ENCODE measurements at places on chromosomes 13 and 19. TPM values are rescaled to one million over a fixed set of nuclear protein-coding genes. Genes with fewer than 3 reads are reported as not detected.

TSHZ3 gene
- 1.3 TPM for total RNA-seq

SMIM44 gene
- total RNA-seq: not detected

LRRC25 gene
- total RNA-seq: not detected

ARHGAP45 gene
- 158 TPM for total RNA-seq

KLK15 gene
- not detected for total RNA-seq

TPTE2 gene
- total RNA-seq: not detected

DNA sequence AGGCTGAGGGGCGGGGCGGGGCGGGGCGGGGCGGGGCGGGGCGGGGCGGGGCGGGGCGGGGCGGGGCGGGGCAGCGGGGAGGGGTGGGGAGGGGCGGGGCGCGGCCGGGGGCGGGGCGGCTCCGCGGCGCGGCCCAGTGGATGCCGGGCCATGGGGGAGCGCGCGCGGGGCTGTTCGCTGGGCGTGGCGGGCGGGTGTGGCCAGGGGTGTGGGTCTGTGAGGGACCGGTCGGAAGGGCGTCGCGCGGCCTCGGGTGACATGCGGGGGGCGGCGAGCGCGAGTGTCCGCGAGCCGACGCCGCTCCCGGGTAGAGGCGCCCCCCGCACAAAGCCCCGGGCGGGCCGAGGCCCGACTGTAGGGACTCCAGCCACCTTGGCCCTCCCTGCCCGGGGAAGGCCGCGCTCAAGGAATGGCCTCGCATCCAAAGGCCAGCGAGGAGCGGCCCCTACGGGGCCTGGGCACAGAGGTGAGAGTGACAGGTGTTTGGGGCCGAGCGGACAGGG is at the start of gene ZFP28:
Gene ZFP28 (plus strand): TSS at position 188 of the 503 bp plus-strand sequence. CDS start 71 bp downstream, at position 259.
- H3K4me1 ChIP-seq: peaks cover 3% of the 10 kb centered on the region
- H3K4me3 ChIP-seq: peak within 1 kb of the TSS; percentile 81
- DNase-seq: no peak
- H3K27ac ChIP-seq: peak within 1 kb of the TSS; percentile 85

DNA sequence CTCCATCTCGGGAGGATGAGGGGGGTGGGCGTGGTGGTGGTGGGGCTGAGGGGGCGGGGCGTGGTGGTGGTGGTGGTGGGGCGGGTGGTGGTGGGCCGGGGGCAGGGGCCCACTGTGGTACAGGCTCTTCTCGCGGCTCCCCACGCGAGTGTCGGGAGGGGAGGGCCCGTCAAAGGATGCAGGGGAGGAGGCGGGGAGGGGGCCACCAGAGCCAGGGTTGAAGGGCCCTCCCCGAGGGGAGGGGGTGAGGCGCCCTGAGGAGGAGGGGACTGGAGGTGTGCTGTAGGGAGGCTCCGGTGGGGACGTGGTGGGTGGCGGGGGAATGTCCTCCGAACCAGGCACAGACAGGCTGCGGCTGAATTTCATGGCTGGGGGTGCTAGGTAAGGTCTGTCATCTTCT is 19.6 kb downstream of the C19orf81 start:
- H3K4me3 ChIP-seq: no peak overlapping the region
- no peak for DNase-seq
- no peaks in the 10 kb centered on the region for H3K36me3 ChIP-seq
- no peak overlapping the region for H3K27ac ChIP-seq

- no peak overlapping the region for H3K4me3 ChIP-seq
- no peak overlapping the region for H3K27ac ChIP-seq
- DNase-seq: no peak
- H3K36me3 ChIP-seq: no peaks in the 10 kb centered on the region
- H3K4me1 ChIP-seq: peaks cover 21% of the 10 kb centered on the region
These were observed 43.8 kb downstream of the DCT start for GRCh38 chr13:94435604-94436226.

DNA sequence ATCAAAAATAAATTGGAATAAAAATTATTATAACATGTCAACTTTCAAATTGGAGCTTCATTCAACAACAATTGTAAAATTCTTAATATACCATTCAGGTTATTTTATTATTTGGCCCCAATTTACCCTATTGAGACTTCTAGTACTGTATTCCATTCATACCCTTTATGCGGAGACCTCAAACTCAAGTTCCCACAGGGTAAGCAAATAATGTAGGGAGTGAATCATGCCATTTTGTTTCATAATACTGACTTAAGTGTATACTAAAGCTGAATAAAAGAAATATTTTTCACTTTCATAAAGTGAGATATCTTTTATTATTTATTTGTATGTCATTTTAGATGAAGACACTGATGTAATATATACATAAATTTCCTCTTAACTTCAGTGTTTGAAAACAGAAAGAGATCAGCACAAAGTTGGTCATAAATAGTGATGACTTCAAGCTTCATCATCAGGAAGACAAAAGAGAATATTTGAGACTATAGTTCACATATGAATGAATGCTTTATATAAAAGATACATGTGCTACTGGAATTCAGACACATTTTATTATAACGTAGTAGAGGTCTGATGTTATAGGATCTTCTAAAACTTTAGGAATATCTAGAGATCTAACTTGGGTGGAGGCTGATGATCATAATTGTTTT is 894.4 kb upstream of the PCDH9 start:
- no peaks in the 10 kb centered on the region for H3K27me3 ChIP-seq
- no peak overlapping the region for H3K27ac ChIP-seq
- no peaks in the 10 kb centered on the region for H3K4me1 ChIP-seq

GRCh38 chr13:94411747-94412146 is 67.7 kb downstream of the DCT start:
- H3K27ac ChIP-seq: no peak overlapping the region
- H3K4me1 ChIP-seq: no peaks in the 10 kb centered on the region
- no peak overlapping the region for H3K4me3 ChIP-seq
- H3K27me3 ChIP-seq: no peaks in the 10 kb centered on the region

DNA sequence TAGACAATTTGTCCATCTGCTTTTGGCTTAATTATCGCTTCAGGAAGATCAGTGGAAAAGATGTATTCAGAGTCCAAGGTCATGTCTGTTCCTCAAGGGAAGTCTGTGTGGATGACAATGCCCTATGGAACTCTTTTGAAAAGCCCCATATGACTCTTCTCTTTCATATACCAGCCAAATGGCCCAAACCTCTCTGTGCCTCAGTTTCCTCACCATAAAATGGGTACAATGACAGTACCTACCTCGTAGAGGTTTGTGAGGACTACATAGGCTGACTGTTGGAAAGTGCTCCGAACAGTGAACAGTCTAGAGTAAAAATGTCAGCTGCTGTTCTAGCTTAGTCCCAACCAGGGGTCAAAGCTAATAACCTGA is 104.6 kb downstream of the COL4A2 start:
- DNase-seq: no peak
- H3K4me1 ChIP-seq: peaks cover 9% of the 10 kb centered on the region
- H3K4me3 ChIP-seq: no peak overlapping the region
- H3K27me3 ChIP-seq: peaks cover 70% of the 10 kb centered on the region
- no peak overlapping the region for H3K27ac ChIP-seq
- no peaks in the 10 kb centered on the region for H3K36me3 ChIP-seq

- H3K36me3 ChIP-seq: no peaks in the 10 kb centered on the region
- H3K27me3 ChIP-seq: no peaks in the 10 kb centered on the region
- no peak overlapping the region for H3K4me3 ChIP-seq
These were observed 12.8 kb upstream of the SELENOW start for GRCh38 chr19:47765523-47766358.

DNA sequence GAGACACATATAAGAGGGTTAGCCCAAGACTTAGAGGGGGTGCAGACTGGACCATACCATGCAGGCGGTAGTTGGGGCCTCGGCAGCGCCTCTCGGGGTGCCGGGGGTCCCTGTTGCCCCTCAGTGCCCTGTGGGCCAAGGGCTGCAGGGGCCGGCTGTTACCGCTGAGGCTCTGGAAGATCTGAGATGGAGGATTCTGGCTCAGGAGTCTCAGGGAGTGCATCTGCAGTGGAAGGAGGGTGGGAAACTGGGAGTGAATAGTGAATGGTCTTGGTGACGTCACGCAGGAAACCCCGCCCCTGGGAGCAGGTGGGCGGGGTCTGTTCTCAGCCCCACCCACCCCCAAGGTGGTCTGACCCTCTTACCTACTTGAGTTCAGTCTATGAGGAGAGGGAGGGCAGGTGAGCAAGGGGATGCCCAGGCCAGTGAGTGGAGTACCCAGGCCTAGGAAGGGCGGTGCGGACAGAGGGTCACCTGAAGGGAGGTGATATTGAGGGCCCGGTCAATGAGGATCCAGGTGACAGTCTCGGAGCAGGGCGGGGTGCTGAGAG is 1.7 kb upstream of the DBP start:
- no peak overlapping the region for H3K4me3 ChIP-seq
- H3K4me1 ChIP-seq: peaks cover 22% of the 10 kb centered on the region
- no peaks in the 10 kb centered on the region for H3K36me3 ChIP-seq
- H3K27ac ChIP-seq: peak overlapping the region; percentile 98
- no peak for DNase-seq

- H3K4me3 ChIP-seq: no peak overlapping the region
- no peaks in the 10 kb centered on the region for H3K27me3 ChIP-seq
- H3K4me1 ChIP-seq: no peaks in the 10 kb centered on the region
- H3K27ac ChIP-seq: no peak overlapping the region
- no peaks in the 10 kb centered on the region for H3K36me3 ChIP-seq
- no peak for DNase-seq
These were observed 286.6 kb downstream of the PCDH20 start for GRCh38 chr13:61128850-61129645.

- no peaks in the 10 kb centered on the region for H3K4me1 ChIP-seq
- H3K36me3 ChIP-seq: no peaks in the 10 kb centered on the region
- DNase-seq: no peak
- no peak overlapping the region for H3K27ac ChIP-seq
- H3K27me3 ChIP-seq: no peaks in the 10 kb centered on the region
These were observed 1790.8 kb upstream of the PCDH20 start for GRCh38 chr13:63206461-63206860.
